ENCODE measurements at places on chromosomes 2 and 18.

DNA sequence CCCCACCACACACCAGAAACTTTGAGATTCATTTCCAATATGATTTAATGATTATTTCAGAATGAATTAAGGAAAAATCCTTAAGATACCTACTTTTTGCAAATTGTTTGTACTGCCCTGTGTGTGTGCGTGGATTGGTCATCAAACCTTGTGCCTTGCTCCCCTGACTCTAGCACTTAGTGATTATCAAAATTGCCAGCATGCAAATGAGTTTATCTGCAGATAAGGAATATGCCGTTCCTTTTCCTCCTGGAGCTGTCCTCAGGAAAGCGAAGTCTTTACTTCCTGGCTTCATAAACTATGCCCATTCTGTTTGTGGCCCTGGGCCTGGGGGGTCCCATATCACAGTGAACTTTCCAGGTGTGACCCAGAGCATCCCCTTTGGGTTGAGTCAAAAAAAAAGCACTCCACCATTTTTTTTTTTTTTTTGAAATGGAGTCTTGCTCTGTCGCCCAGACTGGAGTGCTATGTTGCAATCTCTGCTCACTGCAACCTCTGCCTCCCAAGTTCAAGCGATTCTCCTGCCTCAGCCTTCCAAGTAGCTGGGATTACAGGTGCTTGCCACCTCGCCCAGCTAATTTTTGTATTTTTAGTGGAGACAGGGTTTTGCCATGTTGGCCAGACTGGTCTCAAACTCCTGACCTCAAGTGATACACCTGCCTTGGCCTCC lies 11.4 kb downstream of the CHMP1B start:
- DNase-seq = no peak

DNA sequence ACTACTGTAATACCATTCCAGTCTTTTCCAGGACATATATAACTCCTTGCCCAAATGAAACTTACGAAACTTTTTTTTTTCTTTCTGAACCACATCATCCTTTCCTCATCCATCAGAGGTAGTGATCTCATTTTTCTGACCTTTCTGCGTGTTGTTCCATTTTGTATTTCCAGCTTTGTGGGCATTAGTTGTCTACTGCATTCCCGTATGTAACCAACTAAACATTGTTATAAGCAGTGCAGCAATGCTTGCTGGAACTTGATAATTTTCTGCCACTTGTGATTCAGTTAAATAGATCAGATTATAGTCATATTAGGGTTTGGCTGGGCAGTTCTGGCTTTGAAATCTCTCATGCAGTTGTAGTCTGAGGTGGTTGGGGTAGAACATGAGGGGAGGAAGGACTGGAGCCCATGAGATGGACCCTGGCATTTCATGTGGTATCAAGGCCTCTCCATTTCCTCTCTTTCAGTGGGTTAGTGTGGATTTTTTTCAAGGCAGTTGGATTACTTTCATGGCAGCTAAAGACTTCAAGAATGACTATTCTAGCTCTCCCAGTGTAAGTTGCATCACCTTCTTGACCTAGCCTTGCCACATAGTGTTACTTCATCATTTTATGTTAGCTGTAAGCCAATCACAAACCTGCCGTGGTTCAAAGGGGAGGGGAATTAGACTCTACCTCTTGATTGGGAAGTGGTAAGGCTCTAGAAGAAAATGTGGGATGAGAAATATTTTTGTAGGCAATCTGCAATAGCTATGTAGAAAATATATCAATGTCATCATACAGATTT lies 80.5 kb downstream of the EHBP1 start:
- DNase-seq = no peak

DNA sequence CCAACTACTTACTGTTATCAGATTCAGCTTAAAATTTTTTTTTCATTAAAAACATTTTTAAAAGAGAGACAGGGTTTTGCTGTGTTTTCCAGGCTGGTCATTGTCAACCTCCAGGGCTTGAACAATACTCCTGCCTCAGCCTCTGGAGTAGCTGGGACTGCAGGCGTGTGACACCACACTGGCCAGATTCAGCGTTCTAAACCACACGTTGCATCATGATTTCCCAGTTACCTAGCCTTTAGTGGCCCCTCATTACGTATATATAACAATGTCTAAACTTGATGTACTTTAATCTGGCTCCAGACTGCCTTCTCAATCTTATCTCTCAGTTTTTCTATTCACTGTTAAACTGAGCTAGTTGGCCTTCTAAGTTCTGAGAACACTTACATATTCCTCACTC lies 89.6 kb downstream of the COMMD1 start:
- no peak for DNase-seq

DNA sequence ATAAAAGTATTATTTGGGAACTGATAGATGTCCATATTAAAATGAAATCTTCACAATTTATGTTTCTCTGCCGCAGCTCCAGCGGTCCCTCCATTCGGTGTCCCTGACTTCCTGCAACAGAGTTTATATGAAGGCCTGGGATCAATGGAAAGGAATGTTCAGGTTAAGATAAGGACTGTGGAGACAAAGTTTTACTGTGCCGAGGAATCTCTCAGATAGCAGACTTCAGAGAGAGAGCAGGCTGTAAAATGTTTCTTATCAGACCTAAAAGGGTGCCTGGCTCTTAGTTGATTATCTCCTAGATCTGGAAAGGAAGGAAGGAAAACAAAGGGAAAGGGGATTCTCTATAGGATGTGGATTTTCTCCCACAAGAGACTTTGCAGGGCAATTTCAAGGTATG lies 193.7 kb upstream of the PIEZO2 start:
- DNase-seq = no peak

GRCh38 chr2:166375736-166376487 lies at the start of gene SCN9A:
Gene SCN9A (minus strand): TSS chr2:166375944. CDS start chr2:166311756, 64,188 bp downstream.
- DNase-seq = no peak

DNA sequence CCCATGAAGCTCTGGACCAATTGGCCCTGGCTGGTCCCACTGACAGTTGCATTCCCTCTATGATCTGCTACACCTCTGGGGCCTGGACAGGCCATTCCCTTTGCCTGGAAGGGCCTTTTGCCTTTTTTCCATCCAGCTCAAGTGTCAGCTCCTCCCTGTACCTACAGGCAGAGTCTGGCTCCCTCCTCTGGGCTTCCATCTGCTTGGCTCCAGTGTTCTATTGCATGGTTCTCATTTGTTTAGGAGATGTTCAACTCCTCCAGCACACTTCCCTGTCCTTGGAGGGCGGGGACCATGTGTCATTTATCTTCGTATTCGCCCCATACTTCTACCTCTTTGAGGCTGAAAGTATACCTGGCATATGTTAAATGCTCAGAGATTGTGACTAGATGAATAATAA lies 61.1 kb downstream of the PRKCE start:
- no peak for DNase-seq

GRCh38 chr2:235414422-235414821 lies 79.4 kb upstream of the AGAP1 start:
- no peak for DNase-seq

DNA sequence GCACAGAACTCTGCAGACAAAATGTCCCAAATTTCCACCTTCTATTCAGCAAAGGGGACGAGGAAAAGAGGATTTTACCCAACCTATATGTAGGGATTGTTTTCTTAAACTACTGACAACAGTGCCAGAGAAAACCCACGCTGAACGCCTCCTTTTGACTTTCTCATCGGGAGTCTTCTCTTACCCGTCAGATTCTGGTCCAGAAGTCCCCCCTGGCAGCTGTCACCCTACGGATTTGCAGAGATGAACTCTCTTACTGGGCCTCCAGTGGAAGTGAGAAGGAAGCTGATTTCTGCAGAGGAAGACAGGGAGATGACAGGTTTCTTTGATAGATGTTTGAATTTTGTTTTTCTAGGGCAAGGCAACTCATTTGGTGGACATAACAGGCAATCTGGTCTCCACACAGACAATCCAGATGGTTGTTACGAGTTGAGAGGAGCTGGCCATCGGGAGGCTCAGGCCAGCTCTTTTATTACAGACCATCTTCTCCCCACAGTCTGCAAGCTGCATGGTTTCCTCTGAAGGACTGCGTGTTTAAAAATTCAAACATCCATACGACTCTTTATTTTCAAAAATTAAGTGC lies 804.3 kb downstream of the RNF144A start:
- DNase-seq = no peak

DNA sequence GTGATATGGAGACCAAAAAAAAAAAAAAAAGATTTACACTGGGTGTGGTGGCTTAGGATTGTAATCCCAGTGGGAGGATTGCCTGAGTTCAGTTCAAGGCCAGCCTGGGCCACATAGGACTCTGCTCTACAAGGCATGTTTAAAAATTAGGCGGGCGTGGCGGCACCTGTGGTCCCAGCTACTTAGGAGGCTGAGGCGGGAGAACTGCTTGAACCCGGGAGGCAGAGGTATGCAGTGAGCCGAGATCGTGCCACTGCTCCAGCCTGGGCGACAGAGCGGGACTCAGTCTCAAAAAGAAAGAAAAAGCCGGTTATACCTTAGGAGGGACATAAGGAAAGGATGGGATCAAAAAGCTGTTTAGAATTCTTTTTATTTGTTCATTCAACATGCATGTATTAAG lies 707 bp upstream of the SPDYA start:
- no peak for DNase-seq

GRCh38 chr2:72607189-72607588 lies 218.6 kb downstream of the EXOC6B start:
- no peak for DNase-seq

DNA sequence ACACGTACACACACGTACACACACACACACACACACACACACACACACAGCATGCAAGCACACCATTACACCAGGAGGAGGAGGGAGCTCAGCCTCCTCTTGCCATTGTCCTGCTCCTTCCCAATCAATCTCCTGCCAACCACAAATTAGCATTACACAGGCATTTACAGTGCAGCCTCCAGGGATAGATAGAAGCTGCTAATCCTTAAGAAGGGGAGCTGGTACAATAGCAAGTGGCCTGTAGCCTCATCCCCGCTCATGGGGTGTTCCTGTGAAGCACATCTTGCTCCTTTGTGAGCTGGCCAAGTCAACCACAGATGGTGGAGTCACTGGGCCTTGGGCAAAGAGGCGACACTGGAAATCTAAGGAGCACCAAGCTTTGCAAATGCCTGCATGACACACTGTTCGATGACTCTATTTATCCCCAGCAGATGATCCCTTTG lies 110.3 kb upstream of the PKDCC start:
- DNase-seq = no peak

GRCh38 chr2:226398580-226398979 lies 401.0 kb downstream of the IRS1 start:
- DNase-seq = no peak

DNA sequence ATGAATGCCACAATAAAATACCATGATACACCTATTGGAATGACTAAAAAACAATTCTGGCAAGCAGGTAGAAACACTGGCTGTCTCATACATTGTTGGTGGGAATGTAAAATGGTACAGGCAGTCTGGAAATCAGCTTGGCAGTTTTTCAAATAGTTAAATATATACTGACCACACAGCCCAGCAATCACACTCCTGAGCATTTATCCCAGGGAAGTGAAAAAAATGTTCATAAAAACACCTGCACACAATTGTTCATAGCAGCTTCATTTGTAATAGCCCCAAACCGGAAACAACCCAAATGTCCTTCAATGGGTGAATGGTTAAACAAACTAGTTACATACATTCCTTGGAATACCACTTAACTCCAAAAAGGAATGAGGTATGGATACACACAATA lies 137.2 kb downstream of the TFCP2L1 start:
- DNase-seq = no peak

- DNase-seq = no peak
These were observed 42.2 kb upstream of the RTN4 start for GRCh38 chr2:55092439-55092838.

- DNase-seq = no peak
These were observed 31.9 kb downstream of the SLC66A3 start for GRCh38 chr2:11187083-11187619.

DNA sequence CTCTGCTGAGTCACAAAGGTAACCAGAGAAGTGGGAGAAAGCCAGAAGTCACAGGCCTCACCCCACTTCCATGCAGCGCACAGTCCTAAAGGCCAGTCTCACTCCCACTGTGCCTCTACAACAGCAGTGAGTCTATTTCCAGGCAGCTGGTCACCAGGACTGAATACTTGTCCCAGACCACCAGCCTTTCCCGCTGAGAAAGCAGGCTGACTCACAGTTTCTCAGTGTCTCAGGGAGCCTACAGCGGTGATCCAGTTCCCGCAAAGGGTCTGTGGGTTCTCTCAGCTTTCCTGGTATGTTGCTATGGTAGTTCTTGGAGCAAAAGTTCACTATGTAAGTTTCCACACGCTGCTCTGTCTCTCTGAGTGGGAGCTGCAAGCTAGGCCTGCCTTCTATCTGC lies 622.5 kb downstream of the RNF144A start:
- DNase-seq = no peak

- no peak for DNase-seq
These were observed 58.2 kb upstream of the DSEL start for GRCh38 chr18:67574749-67575148.

GRCh38 chr18:30763902-30764350 lies 278.6 kb downstream of the DSC3 start:
- no peak for DNase-seq

- no peak for DNase-seq
These were observed 137.3 kb downstream of the TWIST2 start for GRCh38 chr2:238985041-238985729.

DNA sequence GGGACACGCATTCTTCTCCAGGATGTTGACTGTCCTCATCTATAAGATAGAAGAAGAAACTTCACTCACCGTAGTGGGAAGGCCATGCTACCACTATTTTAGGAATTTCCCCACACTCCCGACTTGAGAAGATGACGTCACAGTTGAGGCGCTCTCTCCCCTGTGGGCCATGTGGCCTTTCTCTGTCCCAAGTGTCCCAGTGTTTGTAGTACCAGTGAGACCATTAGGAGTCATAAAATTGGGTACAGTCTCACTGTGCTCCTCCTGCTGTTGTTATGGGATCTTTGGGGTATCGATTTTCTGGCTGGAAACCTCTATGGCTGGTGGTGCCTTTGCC lies 7.2 kb upstream of the SNTG2 start:
- DNase-seq = no peak

DNA sequence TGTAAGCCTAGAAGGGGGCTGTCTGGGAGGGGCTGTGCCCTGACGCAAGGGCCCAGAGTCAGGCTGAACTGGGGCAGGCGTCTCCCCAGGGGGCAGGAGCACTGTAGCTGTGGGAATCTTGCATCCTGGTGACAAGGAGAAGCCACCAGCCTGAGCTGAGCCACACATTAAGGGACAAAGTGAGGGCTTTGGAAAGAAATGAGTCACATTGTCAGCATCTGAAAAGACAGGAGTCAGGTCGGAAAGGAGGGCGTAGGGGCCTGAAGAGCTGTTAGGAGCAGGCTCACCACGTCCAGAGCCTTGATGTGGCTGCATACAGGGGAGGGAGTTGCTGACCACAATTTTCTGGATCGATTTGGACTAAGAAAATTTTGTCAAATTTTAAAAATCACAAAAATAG lies 298.6 kb downstream of the CYP26B1 start:
- DNase-seq = no peak

DNA sequence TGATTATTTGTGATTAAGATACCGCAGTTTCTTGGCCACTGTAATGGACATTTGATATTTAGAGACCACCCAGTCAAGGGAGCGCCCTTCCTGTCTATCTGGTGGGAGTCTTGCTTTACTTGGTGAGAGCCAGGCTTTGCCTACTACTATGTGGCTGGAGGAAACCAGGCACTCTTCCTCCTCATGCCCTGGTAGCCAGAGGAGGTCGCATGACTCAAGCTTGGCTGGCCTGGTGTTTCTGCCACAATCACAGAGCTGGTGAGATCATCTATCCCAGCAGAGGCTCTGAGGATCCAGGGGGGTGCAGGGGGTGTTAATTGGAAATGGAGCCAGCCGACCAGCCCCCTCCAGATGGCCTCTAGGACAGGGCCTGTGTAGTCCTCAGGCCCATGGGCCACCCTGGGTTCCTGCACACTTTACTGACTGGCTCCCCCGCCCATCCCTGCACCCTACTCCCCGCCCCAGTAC lies 46.8 kb upstream of the BIN1 start:
- no peak for DNase-seq
